ENCODE measurements at places on chromosomes 6 and 20. TPM values are rescaled to one million over a fixed set of nuclear protein-coding genes. Genes with fewer than 3 reads are reported as not detected.

ATP6V1G2 gene
- total RNA-seq: 1.6 TPM

SLPI gene
- 1.8 TPM for total RNA-seq

SFTA2 gene
- not detected for total RNA-seq

EMILIN3 gene
- 4.2 TPM for total RNA-seq

RNF182 gene
- total RNA-seq: not detected

MLN gene
- not detected for total RNA-seq

CFB gene
- total RNA-seq: 3.7 TPM

PCMT1 gene
- total RNA-seq: 166 TPM

TGM2 gene
- 846 TPM for total RNA-seq

PGBD1 gene
- 2.4 TPM for total RNA-seq

HLA-B gene
- 400 TPM for total RNA-seq

CCDC28A gene
- total RNA-seq: 9.0 TPM

COL20A1 gene
- not detected for total RNA-seq

JPH2 gene
- 151 TPM for total RNA-seq

SAMD3 gene
- not detected for total RNA-seq

CCN5 gene
- total RNA-seq: 37.0 TPM

BEND3 gene
- total RNA-seq: 1.5 TPM

ZNF334 gene
- total RNA-seq: 0.71 TPM

TP53TG5 gene
- total RNA-seq: 0.80 TPM

KCNG1 gene
- total RNA-seq: 0.30 TPM

OR2B6 gene
- not detected for total RNA-seq

HLA-DRB5 gene
- total RNA-seq: 14.3 TPM

COL9A1 gene
- total RNA-seq: 0.08 TPM

LST1 gene
- total RNA-seq: 6.5 TPM

DHX35 gene
- total RNA-seq: 15.8 TPM

SYNDIG1 gene
- total RNA-seq: 21.4 TPM

NDUFAF5 gene
- 60.2 TPM for total RNA-seq

ANKEF1 gene
- total RNA-seq: 1.3 TPM

FBXO30 gene
- total RNA-seq: 16.7 TPM

FAM83C gene
- total RNA-seq: not detected

BMP6 gene
- 5.2 TPM for total RNA-seq

HNF4A gene
- not detected for total RNA-seq

CST9L gene
- total RNA-seq: not detected

EYA4 gene
- 15.4 TPM for total RNA-seq

Data from left ventricle myocardium inferior (tissue), 1 donor.